SJSA1 (cell line): ENCODE measurements at places on chromosomes 11 and 22. TPM values are rescaled to one million over a fixed set of nuclear protein-coding genes. Genes with fewer than 3 reads are reported as not detected.

GRCh38 chr11:92046103-92046502 lies 178.5 kb upstream of the FAT3 start:
- H3K36me3 ChIP-seq = no peaks in the 10 kb centered on the region
- no peak overlapping the region for H3K27ac ChIP-seq
- H3K4me1 ChIP-seq = no peaks in the 10 kb centered on the region
- no peaks in the 10 kb centered on the region for H3K27me3 ChIP-seq
- H3K4me3 ChIP-seq = no peak overlapping the region

DNA sequence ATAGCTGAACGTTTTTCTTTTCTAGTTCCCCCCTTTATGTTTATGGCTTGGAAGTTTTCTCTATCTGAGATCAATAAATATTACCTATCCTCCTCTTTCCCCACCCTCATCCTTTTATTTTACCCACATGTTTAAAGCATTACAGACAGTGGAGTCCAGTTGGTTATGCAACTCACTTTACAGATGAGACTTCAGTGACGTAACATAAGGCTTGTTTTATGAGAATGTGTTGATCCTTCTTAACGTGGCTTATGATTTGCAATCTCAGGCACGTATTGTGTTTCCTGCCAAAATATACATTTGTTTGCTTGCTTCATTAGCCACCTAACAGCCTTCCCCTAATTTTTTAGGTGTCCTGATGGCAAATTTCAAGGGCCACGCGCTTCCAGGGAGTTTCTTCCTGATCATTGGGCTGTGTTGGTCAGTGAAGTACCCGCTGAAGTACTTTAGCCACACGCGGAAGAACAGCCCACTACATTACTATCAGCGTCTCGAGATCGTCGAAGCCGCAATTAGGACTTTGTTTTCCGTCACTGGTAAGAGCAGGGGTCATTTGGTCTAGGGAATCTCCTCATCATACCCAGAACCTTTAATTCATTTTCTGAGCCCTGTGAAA lies 36.6 kb downstream of the TMEM45B start:
- H3K27me3 ChIP-seq = no peaks in the 10 kb centered on the region
- no peak overlapping the region for H3K4me3 ChIP-seq
- no peak overlapping the region for H3K27ac ChIP-seq
- DNase-seq = no peak
- no peaks in the 10 kb centered on the region for H3K36me3 ChIP-seq

- peaks cover 11% of the 10 kb centered on the region for H3K27me3 ChIP-seq
- H3K27ac ChIP-seq = no peak overlapping the region
- H3K4me1 ChIP-seq = no peaks in the 10 kb centered on the region
- no peak overlapping the region for H3K4me3 ChIP-seq
Measured at GRCh38 chr22:30816413-30816812, 121.7 kb downstream of the OSBP2 start.

DNA sequence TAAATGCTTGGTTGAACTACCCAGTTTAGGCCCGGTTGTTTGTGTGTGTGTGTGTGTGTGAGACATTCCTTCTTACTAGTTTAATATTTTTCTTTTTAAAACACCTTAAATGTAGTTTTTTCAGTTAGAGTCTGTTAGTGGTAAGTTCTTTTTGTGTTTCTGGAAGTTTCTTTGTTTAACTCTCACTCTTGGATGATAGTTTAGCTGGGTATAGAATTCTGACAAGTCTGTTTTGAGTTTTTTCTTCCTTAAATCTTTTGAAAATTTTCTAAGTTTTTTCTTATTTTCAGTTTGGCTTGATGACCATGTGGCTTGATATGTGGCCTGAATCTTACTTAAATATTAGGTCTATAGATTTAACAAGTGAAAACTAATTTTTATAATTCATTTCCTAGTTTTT lies 60.1 kb downstream of the PDE3B start:
- DNase-seq = no peak
- H3K27me3 ChIP-seq = no peaks in the 10 kb centered on the region
- H3K27ac ChIP-seq = no peak overlapping the region
- H3K4me1 ChIP-seq = no peaks in the 10 kb centered on the region
- H3K4me3 ChIP-seq = no peak overlapping the region

DNA sequence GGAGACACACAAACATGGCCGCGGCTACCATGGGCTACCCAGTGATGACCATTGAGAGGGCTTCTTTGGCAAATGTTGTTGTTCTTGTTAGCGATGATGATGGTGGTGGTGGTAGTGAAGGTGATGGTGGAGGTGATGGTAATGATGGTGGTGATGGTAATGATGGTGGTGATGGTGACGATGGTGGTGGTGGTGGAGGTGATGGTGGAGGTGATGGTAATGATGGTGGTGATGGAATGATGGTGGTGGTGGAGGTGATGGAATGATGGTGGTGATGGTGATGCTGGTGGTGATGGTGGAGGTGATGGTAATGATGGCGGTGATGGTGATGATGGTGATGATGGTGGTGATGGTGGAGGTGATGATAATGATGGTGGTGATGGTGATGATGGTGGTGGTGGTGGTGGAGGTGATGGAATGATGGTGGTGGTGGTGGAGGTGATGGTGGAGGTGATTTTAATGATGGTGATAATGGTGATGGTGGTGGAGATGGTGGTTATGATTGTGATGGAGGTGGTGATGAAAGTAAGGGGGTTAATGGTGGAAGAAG lies 16.3 kb upstream of the WNT7B start:
- peaks cover 34% of the 10 kb centered on the region for H3K4me1 ChIP-seq
- no peaks in the 10 kb centered on the region for H3K27me3 ChIP-seq
- H3K36me3 ChIP-seq = no peaks in the 10 kb centered on the region
- no peak overlapping the region for H3K27ac ChIP-seq
- no peak overlapping the region for H3K4me3 ChIP-seq

GRCh38 chr11:92819830-92820229 lies 149.6 kb upstream of the MTNR1B start:
- no peak overlapping the region for H3K4me3 ChIP-seq
- no peaks in the 10 kb centered on the region for H3K27me3 ChIP-seq
- no peak for DNase-seq
- no peak overlapping the region for H3K27ac ChIP-seq
- no peaks in the 10 kb centered on the region for H3K36me3 ChIP-seq

DNA sequence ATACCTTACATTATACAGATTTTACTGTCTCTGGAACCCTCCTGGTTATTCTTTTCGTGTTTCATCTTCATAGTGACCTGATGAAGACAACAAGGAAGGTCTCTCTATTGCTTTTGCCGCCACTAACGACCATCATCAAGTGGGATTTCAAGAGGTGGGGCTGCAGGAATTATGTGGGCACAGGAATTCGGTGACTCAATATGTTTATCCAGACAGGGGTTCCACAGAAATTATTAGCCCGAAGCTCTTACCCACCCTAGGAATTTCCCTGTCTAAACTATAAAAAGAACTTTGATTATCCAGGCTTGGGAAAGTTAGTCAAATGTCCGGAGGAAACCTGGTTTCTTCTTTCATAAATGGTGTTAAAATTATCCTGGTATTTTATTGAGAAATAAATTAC lies 566.8 kb upstream of the TENM4 start:
- no peaks in the 10 kb centered on the region for H3K27me3 ChIP-seq
- H3K4me1 ChIP-seq = no peaks in the 10 kb centered on the region
- no peaks in the 10 kb centered on the region for H3K36me3 ChIP-seq
- no peak overlapping the region for H3K27ac ChIP-seq

DNA sequence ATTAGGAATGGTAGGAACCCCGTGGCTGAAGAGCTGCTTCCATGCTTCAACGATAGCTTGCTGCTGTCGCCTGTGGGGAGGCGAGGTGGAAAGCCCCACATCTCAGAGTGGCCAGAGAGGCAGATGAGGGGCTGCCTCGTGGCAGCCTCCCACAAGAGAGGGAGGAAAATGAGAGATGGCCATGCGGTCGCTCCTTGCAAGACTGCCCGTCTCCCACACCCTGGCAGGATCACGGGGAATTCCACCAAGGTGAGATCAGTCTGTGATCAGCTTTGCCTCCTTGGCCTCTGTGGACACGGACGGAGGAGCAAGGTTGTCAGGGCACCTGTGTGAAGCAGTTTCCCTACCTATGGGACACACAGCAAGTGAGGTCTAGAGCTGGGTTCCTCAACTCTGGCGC lies 3.0 kb downstream of the CRYBA4 start:
- H3K27ac ChIP-seq = no peak overlapping the region
- no peaks in the 10 kb centered on the region for H3K27me3 ChIP-seq
- DNase-seq = no peak

DNA sequence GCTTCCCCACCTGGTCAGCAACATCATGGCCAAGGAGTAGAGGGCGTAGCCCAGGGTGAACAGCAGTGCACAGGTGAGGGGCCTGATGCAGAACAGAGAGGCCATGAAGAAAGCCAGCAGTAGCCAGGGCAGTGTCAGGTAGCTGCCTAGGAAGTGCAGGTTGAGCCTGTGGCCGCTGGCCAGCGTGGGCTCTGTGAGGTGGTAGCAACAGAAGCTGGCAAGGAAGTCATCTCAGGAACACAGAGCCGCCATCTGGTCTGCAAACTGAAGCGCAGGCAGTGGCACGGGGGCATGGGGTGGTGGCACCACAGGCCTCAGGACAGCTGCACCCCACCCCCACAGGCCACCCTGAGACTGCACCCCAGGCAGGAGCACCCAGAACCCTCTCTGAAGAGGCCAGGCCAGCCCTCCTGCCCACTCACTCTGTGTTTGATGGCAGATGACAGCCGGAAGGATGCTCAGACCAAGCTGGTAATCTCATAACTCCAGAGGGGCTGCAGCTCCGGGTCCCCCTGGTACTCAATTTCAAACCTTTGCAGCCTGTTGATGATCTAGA lies 95.3 kb downstream of the MED15 start:
- H3K27me3 ChIP-seq = no peaks in the 10 kb centered on the region
- H3K27ac ChIP-seq = no peak overlapping the region
- H3K4me3 ChIP-seq = no peak overlapping the region
- no peaks in the 10 kb centered on the region for H3K4me1 ChIP-seq

DNA sequence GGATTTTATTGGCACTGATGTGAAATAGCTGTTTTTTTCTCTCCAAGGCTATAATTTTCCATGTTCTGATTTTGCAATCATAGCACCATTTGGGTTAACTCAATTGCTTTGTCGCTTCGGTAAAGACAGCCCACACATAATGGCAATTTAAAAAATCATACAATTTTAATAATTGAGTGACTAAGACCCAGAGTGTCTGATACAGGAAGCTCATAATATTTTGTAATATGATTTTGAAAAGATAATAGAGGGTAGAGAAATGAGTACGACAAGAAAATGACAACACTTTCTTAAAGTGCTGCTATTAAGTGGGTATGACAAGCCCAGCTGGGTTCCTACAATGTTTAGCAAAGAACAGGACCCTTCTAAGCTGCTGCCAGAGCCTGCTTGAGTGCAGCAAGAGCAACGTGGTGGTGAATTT lies 439.1 kb downstream of the METTL15 start:
- H3K36me3 ChIP-seq = no peaks in the 10 kb centered on the region
- no peak overlapping the region for H3K4me3 ChIP-seq

DNA sequence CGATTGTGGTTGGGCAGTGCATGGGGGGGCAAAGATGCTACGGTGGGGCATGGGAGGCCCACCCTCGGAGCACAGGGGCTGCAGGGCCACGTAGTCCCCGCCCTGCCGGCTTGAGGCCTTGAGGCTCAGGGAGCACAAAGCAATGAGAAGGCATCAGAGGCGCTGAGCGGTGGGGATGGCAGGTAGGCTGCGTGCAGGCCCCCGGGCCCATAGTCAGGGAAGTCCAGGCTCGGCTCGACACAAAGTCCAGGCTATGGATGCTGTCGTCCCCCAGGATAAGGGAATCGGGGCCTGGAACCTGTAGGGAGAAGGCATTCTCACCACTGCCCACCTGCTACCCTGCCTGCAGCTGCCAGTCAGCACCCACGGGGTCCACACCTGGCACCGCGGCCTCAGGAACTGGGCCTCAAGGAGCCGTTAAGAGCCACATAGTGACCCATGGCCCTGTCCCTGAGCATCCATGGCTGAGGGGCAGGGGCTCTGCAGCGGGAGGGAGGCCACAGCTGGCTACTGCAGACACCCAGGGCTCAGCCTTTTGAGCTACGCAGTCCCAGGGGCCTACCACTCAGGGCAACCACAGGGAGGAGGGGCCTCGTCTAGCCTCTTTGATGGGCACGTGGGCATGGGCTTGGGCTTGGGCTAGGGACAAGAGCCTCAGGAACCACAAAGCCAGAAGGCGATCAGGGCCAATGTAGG lies 179.7 kb downstream of the IGLL1 start:
- no peak overlapping the region for H3K4me3 ChIP-seq
- H3K4me1 ChIP-seq = peaks cover 35% of the 10 kb centered on the region
- no peaks in the 10 kb centered on the region for H3K27me3 ChIP-seq
- H3K27ac ChIP-seq = peak overlapping the region; percentile 16; the same call in 1 of the 2 replicates

DNA sequence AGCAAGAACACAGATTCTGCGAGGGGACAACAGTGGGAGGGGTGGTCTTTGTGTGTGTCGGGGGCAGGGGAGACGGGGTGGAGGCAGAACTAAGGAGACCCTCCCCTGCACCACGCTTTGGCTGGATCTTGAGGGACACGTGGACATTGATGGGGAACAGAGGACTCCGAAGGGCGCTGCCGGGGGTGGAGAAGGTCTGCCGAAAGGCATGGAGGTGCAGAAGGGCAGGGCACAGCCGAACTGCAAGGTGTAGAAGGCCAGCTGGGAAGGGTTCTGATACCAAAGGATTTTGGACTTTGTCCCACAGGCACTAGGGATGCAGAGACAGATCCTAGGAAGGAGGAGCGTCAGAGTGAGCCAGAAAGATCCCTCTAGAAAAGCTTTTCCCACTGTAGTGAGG lies 107.7 kb upstream of the SYT13 start:
- no peak for DNase-seq
- H3K27me3 ChIP-seq = no peaks in the 10 kb centered on the region
- no peaks in the 10 kb centered on the region for H3K36me3 ChIP-seq
- H3K27ac ChIP-seq = no peak overlapping the region
- no peak overlapping the region for H3K4me3 ChIP-seq
- H3K4me1 ChIP-seq = no peaks in the 10 kb centered on the region

GRCh38 chr22:33049119-33049729 lies 9.0 kb downstream of the SYN3 start:
- H3K36me3 ChIP-seq = no peaks in the 10 kb centered on the region
- no peaks in the 10 kb centered on the region for H3K4me1 ChIP-seq
- no peak overlapping the region for H3K27ac ChIP-seq
- DNase-seq = peak; percentile 37
- H3K27me3 ChIP-seq = peaks cover 15% of the 10 kb centered on the region

GRCh38 chr11:117720061-117720511 lies 76.9 kb downstream of the DSCAML1 start:
- H3K4me3 ChIP-seq = no peak overlapping the region
- H3K27ac ChIP-seq = no peak overlapping the region
- no peaks in the 10 kb centered on the region for H3K27me3 ChIP-seq
- no peaks in the 10 kb centered on the region for H3K36me3 ChIP-seq
- H3K4me1 ChIP-seq = no peaks in the 10 kb centered on the region

SSTR3 gene
- not detected in 2 replicates for total RNA-seq

GLYAT gene
- not detected in 2 replicates for total RNA-seq

ADORA2A gene
- total RNA-seq = 3.4 and 3.6 TPM in 2 replicates
